Mesothelial cell of epicardium (in vitro differentiated cells): ENCODE measurements at places on chromosomes 4 and X.

DNA sequence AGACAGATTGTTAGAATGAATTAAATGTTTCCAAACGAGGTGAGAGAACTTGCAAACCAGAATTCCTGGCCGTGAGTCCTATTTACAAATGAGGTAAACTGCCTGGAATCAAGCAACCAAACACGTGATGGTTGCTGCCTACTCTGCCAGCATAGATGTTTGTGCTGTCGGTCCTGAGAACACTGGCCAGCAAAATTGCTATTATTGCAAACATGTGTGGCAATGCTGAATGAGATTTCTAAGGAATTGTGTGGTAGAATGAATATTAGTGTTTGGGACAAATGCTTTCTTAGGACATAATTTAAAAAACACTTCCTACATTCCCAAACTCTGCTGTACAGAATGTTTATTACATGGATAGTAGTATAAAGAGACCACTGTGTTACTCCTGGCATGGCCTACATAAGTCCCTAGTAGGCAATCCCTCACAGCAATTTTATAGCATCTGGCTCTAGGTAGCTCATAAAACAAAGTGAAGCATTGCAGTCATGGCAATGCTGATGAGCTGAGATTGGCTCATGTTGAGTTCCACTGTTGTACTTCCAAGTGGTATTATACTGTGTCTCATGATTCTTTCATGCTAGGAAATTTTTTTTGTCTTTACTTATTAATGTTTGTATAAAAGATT is 605.2 kb upstream of the EPHA5 start:
- H3K36me3 ChIP-seq, result no peaks in the 10 kb centered on the region
- no peak overlapping the region for H3K4me3 ChIP-seq
- DNase-seq, result no peak
- H3K27me3 ChIP-seq, result no peaks in the 10 kb centered on the region
- H3K27ac ChIP-seq, result no peak overlapping the region

GRCh38 chr4:77050962-77051361 is 24.8 kb downstream of the CCNI start:
- H3K36me3 ChIP-seq, result peaks cover 36% of the 10 kb centered on the region
- H3K4me1 ChIP-seq, result peaks cover 9% of the 10 kb centered on the region
- DNase-seq, result no peak
- no peaks in the 10 kb centered on the region for H3K27me3 ChIP-seq
- H3K27ac ChIP-seq, result no peak overlapping the region
- H3K4me3 ChIP-seq, result no peak overlapping the region

DNA sequence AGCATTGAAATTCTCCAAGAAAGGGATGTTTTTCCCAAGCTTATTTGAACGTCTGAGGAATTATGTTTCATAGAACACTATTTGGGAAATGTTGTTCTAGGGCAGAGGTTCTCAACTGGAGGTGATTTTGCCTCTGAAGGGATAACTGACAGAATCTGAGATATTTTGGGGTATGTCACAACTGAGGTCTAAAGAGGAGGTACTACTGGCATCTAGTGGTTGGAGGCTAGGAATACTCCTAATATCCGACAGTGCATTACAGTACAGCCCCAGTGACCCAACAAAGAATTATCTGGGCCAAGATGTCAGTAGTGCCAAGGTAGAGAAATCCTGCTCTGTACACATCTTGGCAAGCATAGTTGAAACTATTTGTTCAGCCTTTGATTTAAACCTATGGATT is 6.4 kb downstream of the HSPA4L start:
- no peak overlapping the region for H3K4me3 ChIP-seq
- H3K36me3 ChIP-seq, result no peaks in the 10 kb centered on the region
- H3K27me3 ChIP-seq, result peaks cover 10% of the 10 kb centered on the region
- no peak for DNase-seq
- H3K4me1 ChIP-seq, result peaks cover 10% of the 10 kb centered on the region
- no peak overlapping the region for H3K27ac ChIP-seq

DNA sequence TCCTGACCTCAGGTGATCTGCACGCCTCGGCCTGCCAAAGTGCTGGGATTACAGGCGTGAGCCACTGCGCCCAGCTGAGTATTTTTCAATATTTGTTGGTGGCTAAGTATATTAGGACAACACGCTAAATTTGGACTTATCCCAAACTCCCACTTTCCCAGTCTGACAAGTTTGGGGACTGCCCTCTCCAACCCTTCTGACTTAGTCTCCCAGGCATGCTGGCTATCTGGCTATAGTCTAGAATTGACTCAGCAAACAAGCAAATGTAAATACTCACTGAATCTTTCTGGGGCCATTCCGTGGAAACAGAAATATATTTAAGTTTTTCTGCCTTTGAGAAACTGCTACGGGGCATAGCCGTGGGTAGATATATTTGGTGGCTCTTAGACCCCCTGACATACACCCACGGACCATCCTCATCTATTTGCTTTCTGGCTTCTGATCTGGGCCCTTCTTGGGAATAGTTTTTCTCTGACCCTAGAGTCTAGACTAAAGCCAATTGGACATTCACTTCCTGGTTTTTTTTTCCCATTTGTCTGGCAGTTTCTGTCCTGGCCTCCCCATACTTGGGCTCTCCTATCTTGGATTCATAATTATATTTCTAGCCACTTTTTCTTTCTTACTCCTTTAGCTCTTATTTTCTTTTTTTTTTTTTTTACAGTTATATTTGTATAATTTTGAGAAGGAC is 11.3 kb upstream of the DOCK11 start:
- no peak overlapping the region for H3K4me3 ChIP-seq
- H3K27ac ChIP-seq, result peak overlapping the region; percentile 30
- no peaks in the 10 kb centered on the region for H3K36me3 ChIP-seq
- no peaks in the 10 kb centered on the region for H3K27me3 ChIP-seq
- DNase-seq, result no peak
